ENCODE measurements at places on chromosomes 3 and 15.

DNA sequence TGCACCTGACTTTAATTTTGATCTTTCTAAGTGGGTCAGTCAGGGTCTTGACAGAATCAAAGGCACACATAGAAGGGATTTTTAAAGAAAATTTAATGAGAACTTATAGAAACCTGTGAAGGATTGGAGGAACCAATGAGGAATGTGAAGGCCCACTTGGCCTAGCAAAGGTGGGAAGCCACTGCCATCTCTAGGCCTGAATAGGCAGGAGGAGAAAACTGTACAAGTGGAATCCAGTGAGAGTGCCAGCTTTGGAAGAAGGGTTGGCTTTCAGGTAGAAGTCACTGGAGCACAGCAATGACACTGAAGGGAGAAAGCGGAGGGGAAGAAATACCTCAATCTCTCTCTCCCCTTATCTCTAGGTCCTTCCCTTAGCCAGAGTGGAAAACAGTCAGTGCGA lies 380.7 kb upstream of the KCNMB2 start:
- no peak for DNase-seq

- peak; percentile 49 for DNase-seq
These were observed 351 bp downstream of the INSYN1 start for GRCh38 chr15:73752806-73753193.

GRCh38 chr3:117495620-117496019 lies 786.0 kb downstream of the TUSC7 start:
- no peak for DNase-seq

DNA sequence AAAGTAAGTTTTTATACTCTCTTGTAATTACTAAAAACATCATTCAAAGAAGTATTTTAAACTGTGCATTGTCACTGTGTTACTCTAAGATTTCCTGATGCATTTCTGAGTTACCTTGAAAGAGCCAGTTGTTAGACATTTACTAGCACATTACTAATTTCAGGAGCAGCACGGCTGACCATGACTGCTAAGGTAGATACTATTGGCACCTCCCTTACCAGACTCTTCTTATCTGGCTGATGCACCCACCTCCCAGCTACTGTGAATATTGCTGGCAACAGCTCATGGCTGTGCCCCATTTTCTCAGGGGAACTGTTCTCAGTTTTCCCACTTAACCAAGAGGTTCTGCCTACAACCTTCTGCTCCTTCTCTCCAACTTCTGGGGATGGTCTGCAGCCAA lies 29.4 kb downstream of the COL6A5 start:
- DNase-seq: no peak

DNA sequence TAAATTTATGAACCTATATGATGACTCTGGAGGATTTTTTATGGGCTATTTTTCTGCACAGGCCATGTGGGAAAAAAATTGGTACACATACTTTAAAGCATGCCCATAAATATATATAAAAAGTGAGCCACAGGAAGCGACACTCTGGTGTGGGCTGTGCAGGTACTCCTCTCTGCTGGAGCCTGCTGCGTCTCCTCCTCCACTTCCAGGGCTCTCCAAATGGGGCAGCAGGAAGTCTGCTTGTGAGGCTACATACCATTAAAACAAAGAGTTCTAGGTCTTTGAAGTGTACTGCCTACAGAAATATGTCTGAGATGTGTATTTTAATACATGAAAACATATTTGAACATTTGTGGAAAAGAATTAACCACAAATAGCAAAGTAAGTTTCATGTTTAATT lies 135.1 kb downstream of the CTNNB1 start:
- no peak for DNase-seq

- DNase-seq: no peak
These were observed 843.2 kb downstream of the CADM2 start for GRCh38 chr3:85801955-85802354.

- no peak for DNase-seq
These were observed 831 bp downstream of the IFT57 start for GRCh38 chr3:108221393-108221792.

- no peak for DNase-seq
These were observed 182.5 kb downstream of the TPRG1 start for GRCh38 chr3:189353988-189354889.

DNA sequence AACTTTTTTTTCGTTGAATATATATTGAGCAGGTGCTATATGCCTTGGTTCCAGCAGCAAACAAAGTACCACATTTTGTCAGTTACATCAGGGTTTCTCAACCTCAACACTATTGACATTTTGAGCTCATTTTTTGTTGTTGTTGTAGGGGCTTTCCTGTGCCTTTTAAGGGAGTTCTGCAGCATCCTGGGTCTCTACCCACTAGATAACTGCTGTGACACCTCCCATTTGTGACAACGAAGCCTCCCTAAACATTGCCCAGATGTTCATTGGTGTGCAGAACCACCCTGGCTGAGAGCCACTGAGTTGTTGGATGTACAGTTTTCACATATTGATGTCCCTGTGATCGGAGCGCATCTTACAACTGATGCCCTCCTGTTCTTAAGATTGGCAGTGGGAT lies 382.6 kb downstream of the PTPRG start:
- DNase-seq: no peak

DNA sequence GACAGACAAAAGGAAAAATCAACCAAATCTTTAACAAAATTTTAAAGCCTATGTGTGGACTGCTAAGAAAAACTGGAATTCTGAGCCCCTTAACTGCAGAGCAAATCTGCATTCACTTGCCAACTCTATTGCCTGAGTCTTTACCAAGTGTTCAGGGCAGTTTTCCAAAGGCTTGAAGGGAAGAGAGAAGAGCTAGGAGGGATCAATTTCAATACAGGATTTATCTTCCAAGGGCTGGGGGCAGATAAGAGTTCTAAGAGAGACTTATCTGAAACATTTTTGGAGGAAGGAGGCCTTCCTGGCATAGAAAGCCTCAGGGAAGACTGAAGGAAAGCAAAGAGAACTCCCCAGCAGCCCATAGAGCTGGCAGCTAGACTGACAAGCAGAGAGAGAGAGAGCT lies 31.4 kb upstream of the LSAMP start:
- DNase-seq: no peak

GRCh38 chr3:25460751-25461150 lies 32.7 kb downstream of the RARB start:
- DNase-seq: no peak

DNA sequence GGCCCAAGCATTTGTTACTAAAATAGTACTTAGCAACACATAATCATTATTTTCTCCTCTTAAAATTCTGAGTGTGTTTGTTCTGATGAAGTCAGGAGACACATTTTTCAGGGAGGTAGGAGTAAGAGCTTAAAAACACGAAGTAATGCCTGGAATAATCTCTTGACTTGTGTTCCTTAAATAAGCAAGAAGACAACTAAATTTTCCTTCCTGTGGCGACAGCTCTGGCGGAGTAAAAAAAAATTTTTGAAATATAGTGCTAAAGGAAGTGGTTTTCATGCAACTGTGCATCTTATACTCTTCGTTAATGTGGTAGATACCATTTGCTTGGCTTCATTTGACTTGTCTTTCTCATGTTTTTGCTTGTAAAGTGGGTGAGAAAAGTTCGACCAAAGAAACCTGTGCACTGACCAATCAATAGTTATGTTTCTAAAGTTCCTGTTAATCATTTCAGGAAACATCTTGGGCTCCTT lies 11.1 kb upstream of the MBNL1 start:
- DNase-seq: no peak

- peak; percentile 84 for DNase-seq
These were observed at the start of gene RBMS3 for GRCh38 chr3:29280404-29281093. RBMS3 (plus strand) TSS chr3:29281071.

- DNase-seq: peak; percentile 69
These were observed at the start of gene EIF4E3 for GRCh38 chr3:71725271-71725991. EIF4E3 (minus strand) TSS chr3:71725402; CDS start chr3:71725367, 35 bp downstream.

GRCh38 chr15:66718220-66718988 lies 16.4 kb downstream of the SMAD6 start:
- DNase-seq: no peak

- DNase-seq: no peak
These were observed 32.8 kb upstream of the MRPL3 start for GRCh38 chr3:131535596-131535995.

DNA sequence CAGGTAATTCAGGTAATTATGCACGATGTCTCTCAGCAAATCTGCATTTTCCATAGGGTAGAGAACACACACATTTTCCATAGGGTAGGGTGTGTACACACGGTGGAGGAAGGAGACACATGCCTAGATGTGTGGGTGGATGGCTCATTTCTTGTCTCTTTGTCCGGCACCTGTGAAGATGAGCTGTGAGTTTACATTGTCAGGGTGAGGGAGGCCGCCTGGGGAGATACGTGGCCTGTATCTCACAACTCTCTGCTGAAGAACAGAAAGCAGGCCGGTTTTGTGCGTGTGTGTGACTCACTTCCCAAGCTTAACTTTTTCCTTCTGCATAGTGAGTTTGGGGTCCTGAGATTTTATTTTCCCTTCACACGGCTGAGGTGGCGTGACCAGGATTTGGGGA lies 60.3 kb downstream of the SLC6A6 start:
- no peak for DNase-seq

- no peak for DNase-seq
These were observed 75.2 kb upstream of the GRM7 start for GRCh38 chr3:6785726-6786125.

DNA sequence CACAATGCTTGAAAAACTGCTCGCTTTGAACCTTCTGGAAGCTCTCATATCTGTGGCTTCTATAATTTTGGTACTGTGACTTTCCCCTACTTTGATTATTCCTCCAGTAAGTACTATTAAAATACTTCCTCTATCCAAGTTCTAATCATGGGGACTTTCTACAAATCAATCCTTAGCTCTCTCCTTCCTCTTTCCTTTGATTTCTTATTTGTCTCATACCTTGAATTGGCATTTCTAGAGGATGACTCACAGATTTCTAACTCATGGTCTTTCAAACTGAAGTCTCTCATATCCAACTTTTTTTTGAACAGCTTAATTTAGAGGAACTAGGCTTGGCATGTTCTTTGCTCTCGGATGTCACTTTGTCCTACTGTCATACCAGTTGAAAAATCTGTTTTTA lies 241.8 kb downstream of the TBC1D5 start:
- no peak for DNase-seq

DNA sequence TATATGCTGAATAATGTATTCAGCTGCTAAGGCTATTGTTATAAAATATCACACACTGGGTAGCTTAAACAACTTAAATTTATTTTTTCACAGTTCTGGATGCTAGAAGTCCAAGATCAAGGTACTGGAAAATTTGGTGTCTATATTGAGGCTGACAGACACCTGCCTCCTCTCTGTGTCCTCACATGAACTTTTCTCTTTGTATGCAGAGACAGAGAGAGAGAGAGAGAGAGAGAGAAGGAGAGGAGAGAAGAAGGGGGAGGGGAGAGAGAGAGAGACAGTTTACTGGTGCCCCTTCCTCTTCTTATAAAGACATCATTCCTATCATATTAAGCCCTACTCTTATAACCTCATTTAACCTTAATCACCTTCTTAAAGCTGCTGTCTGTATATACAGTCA lies 320.1 kb upstream of the THBS1 start:
- DNase-seq: no peak

- no peak for DNase-seq
These were observed 251.9 kb upstream of the TGFBR2 start for GRCh38 chr3:30354513-30354912.

- DNase-seq: no peak
These were observed 701.8 kb upstream of the CFAP20DC start for GRCh38 chr3:59751606-59752005.

DNA sequence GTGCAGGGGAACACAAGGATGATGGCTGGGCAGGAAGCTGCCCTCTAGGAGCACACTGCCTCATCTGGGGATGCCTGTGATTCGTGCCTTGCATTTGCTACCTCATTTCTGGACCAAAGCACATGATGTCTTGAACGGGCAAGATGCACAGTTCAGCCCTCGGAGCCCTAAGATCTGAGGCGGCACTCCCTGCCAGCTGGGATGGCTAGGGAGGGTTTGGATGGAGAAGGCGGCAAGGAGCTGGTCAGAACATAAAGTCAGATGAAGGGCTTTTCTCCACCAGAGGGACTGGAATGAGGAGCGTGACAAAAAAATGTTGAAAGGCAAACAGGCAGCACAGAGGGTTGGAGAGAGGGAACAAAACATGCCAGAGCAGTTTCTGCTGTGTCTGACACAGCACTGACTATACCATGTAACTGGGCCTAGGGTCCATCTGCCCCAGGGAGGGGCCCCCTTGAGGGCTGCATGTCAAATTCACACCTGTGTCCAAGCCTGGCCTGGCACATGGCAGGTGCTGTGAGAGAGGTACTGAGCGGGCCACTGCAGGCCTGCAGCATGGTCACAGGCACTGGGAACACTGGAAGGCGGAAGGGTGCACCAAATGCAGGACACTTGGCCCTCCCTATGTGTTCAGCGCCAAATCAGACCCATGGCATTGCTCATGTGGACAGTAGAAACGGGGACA lies 21.7 kb downstream of the TMEM43 start:
- no peak for DNase-seq

- DNase-seq: no peak
These were observed 66.8 kb upstream of the UNC13C start for GRCh38 chr15:53911431-53911830.

- no peak for DNase-seq
These were observed 169.4 kb downstream of the ALDH1A2 start for GRCh38 chr15:57896114-57896513.

Measured in left ventricle myocardium superior (tissue), 1 donor.